NCI-H446 (cell line): ENCODE measurements at places on chromosomes 3 and 15.

DNA sequence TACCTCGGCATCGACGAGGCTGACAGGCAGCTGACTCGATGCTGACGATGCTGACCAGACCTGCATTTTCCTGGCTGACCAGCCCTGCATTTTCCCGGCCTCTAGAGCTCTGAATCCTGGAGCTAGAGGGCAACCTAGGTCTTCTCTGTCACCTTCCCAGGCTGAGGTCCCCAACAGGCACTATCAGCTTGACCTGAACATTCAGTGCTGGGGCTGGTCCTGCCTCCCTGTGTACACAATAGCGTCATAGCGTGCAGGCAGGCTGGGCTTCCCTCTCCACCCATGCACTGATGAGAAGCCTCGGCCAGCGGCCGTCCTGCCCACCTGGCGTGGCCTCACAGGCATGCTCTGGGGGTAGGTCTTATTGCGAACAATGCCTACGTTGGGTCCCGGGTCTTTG lies 62.3 kb upstream of the SNRPA1 start:
- no peak for DNase-seq

- no peak for DNase-seq
Measured at GRCh38 chr15:93088981-93089726, at the start of gene RGMA. Gene RGMA, minus strand, starts transcription at chr15:93089211. Its CDS starts 279 bp downstream, at chr15:93088932.

- DNase-seq: no peak
Measured at GRCh38 chr3:132625613-132626012, 28.5 kb downstream of the ACKR4 start.

DNA sequence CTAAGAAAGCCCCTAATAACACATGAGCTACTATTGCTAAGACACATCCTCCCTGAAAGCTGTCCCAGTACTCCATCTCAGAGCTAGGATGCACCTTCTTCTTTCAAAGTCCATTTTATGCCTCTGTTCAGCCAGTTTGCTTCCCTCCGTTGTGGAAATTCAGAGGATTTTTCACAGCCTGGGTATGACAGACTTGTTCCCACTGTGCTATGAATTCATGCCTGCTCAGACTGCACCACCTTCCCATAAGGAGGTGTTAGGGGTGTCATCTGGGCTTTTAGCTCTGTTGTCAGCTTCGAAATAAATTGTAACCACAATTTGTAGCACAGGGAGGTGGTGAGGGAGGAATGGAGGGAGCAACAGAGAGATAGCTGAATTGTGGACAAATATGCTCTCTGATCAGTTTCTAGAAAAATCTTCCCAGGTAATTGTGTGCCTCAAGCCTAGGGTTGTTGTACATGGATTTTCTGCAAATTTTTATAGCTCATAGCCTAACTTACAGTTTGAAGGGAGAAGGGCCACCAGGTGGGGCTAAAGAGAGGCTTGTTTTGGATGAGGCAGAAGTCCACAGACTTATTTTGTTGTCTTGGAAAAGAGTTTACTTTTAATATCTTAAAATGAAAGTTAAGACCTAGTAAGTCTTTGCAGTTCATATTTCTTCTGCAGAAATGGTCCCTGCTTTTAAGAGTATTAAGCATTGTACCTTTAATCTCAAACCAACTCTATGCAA lies 462.0 kb downstream of the PDCD6IP start:
- peak; percentile 39 for DNase-seq

DNA sequence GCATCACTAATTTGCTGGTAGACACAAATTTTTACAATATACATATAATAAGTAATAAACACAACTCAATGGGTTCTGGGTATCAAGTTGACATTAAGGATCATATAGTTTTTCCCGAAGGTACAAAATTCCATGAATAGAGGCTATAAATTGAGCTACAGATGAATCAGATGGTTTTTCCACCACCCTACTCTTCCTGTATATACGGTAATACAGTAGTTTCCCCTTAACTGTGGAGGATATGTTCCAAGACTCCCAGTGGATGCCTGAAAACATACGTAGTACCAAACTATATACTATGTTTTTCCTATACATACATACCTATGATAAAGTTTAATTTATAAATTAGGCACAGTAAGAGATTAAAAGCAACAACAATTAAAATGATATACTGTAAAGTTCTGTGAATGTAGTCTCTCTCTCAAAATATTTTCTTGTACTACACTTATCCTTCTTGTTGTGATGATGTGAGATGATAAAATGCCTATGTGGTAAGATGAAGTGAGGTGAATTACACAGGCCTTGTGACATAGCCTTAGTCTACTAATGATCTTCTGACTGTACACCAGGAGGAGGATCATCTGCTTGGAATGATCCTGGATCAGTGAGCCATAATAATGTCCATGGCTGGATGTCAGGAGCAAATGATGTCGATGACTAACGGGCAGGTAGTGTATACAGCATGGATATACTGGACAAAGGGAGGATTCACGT lies 116.7 kb downstream of the NR1I2 start:
- no peak for DNase-seq

GRCh38 chr3:48795997-48796732 lies 51.5 kb downstream of the PRKAR2A start:
- DNase-seq: no peak
